ENCODE measurements at places on chromosomes 16 and 17.

- DNase-seq: no peak
These were observed 82.9 kb upstream of the MTMR4 start for GRCh38 chr17:58597371-58597770.

GRCh38 chr17:77160875-77161530 is 20.2 kb downstream of the SEC14L1 start:
- DNase-seq: no peak

DNA sequence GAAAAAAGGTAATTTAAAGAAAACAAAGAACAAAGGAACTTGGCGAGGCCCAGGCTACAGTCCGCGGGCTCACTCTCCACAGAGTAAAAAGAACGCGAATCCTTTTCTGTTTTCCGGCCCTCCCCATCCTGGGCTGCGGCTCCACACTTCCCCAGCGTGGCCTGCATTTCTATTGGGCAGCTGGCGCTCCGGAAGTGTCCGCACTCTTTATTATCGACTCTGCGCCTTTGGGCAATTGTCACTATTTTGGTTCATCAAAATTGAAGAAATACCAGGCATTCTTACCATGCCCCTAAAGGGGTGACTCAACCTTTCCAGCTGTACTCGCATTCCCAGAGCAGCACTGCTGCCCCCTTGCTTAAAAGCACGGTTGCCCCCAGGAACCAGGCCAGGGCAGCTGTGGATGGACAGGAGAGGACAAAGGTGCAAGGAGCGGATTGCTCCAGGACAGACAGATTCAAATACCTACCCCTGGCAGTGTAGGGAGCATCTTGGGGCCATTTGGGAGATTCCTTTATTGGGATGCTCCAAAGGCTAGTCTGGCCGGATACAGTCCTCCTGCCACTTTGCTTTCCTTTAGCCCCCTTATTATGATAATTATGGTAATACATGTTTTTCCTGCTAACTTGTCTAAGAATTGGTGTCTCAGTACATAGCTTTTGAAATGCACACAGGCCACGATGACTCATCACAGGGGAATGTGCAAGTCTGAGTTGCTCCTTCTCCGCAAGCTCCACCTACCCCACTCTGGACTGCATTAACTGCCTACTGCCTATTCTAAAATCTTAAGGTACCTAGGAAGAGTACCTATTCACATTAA is 985 bp upstream of the SLFN12 start:
- peak; percentile 68 for DNase-seq

DNA sequence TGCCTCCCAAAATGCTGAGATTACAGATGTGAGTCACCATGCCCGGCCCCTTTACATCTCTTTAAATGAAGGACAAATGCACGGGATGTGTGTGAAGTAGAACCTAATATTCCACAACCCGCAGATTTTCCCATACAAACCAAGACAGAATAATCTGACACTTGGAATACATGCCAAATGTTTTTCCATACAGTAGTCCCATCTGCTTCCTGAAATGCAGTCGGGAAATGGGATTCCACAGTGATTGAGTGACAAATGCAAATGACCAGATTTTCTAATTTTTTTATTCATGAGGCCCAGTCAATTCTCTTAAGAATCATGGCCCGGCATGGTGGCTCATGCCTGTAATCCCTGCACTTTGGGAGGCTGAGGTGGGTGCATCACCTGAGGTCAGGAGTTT is 6.8 kb upstream of the ZNF200 start:
- DNase-seq: no peak

DNA sequence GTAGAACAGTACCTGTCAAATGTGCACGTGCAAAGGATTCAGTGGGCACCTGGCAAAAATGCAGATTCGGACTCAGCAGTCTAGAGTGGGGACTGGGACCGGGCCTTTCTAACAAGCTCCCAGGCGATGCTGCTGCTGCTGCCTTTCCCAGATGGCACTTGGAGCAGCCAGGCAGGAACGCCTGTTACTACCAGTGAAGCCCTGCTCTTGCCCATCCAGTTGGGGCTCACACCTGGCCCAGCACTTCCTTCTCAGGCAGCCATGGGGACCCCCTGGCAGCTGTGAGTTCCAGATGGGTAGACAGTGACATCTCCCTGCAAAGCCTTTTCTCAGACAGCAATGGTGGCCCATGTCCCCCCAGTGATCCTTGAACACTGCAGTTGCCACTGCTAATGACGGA is 30.4 kb downstream of the KDM8 start:
- no peak for DNase-seq

DNA sequence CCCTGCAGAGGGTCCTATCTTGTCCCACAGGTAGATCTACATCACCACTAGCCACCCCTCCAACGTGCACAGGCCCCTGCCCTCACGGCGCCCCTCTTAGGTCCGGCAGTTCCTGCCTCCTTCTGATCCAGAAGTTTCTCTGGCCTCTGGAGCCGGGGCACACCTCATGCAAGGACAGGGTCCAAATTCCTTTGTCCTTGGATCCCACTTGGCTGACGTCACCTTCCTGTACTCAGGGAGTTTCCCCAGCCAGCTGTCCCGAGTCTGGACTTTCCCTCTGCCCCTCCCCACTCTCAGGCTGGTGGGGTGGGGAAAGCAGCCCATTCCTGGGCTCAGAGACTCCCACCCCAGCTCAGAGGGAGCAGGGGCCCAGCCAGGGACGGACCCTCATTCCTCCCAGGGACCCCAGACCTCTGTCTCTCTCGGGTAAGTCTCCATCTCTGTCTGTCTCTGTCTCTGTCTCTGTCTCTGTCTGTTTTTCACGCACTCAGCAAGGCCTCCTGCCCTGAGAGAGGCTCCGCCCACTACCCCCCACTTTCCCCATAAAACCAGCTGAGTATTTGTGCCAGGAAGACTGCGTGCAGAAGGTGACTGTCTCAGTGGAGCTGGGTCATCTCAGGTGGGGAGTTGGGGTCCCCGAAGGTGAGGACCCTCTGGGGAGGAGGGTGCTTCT is at the start of gene IL32:
IL32 (plus strand) TSS at position 572 of the 673 bp plus-strand sequence. CDS start 172 bp downstream, outside the sequence.
- peak; percentile 79 for DNase-seq

All from forelimb muscle (tissue), 1 donor.